ENCODE measurements at places on chromosomes 4 and X.

GRCh38 chrX:8913655-8914409, 112.6 kb upstream of the FAM9A start:
- DNase-seq = no peak

DNA sequence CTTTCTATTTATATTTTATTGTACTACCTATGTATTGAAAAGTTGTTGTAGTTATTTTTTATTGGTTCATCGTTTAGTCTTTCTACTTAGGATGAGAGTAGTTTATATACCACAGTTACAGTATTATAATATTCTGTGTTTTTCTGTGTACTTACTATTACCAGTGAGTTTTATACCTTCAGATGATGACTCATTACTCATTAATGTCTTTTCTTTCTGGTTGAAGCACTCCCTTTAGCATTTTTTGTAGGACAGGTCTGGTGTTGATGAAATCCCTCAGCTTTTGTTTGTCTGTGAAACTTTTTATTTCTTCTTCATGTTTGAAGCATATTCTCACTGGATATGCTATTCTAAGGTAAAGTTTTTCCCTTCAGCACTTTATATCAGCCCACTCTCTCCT, 7.7 kb downstream of the LUZP4 start:
- no peak for DNase-seq

DNA sequence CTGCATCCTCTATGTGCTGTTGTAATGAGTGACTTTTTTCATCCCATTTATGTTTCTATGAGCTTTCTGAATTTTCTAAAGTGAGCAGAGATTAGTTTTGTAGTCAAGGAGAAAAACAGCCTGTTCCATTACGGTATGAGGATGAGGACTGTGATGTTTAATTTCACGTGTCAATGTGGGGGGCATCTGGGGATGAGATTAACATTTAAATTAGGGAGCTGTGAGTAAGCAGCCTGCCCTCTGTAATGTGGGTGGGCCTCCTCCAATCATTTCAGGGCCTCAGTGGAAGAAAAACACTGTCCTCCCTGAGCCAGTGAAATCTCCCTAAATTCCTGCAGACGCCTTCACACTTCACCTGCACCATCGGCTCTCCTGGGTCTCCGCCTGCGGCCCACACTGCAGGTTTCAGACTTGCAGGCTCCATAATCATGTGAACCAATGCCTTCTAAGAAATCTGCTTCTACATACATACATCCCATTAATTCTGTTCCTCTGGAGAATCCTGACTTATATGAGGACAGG, 121.7 kb downstream of the AFAP1 start:
- DNase-seq = no peak

GRCh38 chrX:86002076-86002896, 45.1 kb downstream of the CHM start:
- DNase-seq = no peak

DNA sequence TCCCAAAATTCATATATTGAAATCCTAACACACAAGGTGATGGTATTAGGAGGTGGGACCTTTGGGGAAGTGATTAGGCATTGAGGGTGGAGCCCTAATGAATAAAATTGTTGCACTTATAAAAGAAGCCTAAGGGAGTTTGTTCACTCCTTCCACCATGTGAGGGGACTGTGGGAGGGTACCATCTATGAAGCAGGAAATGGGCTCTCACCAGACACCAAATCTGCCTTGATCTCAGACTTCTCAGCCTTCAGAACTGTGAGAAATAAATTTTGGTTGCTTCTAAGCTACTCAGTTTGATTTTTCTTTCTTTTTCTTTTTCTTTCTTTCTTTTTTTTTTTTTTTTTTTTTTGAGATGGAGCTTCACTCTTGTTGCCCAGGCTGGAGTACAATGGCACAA, 116.2 kb upstream of the GPC3 start:
- DNase-seq = no peak

DNA sequence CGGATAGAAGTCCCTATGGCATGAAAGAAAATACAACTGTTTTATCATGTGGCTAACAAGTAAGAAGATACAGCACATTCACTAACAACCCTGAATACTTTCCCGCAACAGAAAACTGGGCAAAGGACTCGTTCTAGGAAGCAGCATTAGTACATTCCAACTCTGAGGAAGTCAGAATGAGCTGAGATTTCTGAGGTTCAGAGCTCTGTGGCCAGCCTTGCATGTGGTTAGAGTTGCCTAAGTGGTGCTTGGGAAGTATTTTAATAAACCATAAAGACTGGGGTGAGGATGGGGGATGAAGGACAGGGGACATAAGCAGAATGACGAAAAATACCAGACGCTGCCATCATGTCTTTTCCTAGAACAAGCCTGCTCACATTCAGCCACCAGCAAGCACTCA, 82.2 kb downstream of the EFHC2 start:
- no peak for DNase-seq

GRCh38 chr4:699816-700580, 5.6 kb upstream of the PCGF3 start:
- DNase-seq = no peak

GRCh38 chrX:23936180-23936579, 28.4 kb downstream of the CXorf58 start:
- DNase-seq = no peak

GRCh38 chrX:18833071-18833731, 125.8 kb downstream of the PPEF1 start:
- no peak for DNase-seq

DNA sequence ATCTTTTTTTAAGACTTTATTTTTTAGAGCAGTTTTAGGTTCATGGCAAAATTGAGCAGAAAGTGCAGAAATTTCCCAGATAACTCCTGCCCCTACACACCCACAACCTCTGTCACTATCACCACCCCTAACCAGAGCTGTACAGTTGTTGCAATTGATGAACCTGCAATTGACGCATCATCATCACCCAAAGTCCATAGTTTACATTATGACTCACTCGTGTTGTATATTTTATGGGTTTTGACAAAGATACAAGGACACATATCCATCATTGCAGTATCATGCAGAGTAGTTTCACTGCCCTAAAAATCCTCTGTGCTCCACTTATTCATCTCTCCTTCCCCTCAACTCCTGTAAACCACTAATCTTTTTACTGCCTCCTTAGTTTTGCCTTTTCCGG, 34.5 kb upstream of the WAS start:
- no peak for DNase-seq

- DNase-seq = no peak
These were observed 64.6 kb downstream of the SYNPO2 start for GRCh38 chr4:118953276-118953675.

All from stimulated activated CD8-positive, alpha-beta memory T cell treated with anti-CD3 and anti-CD28 coated beads, Interleukin-15, amount 100 ng/mL, for 1 hour (primary cell).